Suppressor macrophage (primary cell): ENCODE measurements at places on chromosomes 7 and 10.

DNA sequence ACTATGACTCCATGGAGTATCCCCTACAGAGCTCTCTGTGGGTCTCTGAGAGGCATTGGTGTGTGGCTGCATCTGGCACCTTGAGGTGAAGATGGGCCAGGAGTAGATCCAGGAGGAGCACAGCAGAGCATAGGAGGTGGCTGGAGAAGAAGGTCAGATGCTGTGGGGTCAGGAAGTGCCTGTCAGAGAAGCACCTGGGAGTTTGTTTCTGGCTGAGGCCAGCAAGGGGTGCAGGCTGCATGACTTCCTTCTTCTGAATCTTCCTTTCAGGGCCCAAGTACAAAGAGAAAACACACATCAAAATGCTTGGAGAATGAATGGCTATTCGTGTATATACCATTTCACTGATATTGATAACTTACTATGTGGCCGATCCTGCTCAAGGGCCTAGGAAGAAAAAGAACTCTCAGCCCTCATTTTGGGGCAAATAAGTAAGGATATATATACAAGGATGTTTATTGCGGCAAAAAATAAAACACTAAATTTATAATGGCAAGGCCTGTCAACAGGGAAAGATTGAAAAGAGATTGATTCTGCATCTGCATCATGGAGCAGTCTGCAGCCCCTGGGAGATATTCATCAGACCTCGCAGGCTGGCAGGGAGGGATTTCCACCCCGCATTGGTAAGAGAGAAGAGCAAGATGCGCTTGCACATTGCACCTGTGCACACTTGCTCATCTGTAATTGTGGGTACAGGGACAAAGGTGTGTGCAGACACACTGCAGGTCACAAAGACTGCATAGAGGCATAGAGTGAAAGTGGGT lies 39.2 kb downstream of the PTPRE start:
- DNase-seq = no peak

DNA sequence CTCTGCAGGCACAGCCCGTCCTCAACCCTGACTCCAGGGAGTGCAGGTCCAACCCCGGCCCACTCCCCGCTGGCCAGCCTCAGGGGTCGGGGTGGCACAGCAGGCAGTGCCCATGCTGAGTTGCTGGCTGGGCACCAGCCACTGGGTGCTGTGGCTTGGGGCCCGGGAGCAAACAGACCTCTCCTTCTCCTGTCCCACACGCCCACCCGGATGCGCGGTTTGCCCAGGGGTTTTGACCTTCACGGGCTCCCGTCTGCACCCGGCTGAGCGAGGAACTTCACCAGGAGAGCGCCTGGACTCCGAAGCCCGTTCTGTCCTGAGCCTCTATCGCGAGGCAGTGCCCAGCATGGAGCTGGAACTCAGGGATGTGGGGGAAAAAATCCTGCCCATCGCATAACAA lies 2.6 kb upstream of the GRIFIN start:
- DNase-seq = no peak

GRCh38 chr7:157077021-157077420 lies 61.7 kb upstream of the UBE3C start:
- DNase-seq = no peak

GRCh38 chr7:29486191-29486700 lies 77.4 kb upstream of the PRR15 start:
- DNase-seq = no peak

- no peak for DNase-seq
Observed at GRCh38 chr7:117296066-117296465, 26.8 kb downstream of the WNT2 start.

DNA sequence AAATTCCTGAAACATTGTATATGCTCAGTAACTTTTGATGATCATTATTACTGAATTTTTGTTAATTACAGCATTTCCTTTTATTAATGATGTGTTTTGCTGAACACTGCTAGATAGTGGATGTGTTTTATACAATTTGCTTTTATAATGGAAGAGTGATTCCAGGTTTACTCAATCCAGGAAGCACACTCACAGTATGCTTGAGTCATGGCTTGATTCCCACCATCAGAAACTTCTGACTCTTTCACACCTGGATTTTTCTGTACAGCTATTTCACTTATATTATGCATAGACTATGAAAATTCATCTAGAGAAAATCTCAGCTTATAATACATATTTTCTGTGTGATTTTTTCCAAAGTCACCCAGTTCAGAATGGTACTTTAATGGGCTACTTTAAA lies 1040.9 kb downstream of the GRM8 start:
- DNase-seq = no peak

- DNase-seq = no peak
Observed at GRCh38 chr7:132024290-132024689, 467.9 kb upstream of the PODXL start.

- peak; percentile 6 for DNase-seq
Observed at GRCh38 chr10:91521439-91521838, 111.3 kb downstream of the HECTD2 start.

GRCh38 chr10:124245806-124246440 lies 152.5 kb upstream of the CHST15 start:
- no peak for DNase-seq

- DNase-seq = peak; percentile 18
Observed at GRCh38 chr7:134593530-134594392, 44.9 kb downstream of the AKR1B15 start.

GRCh38 chr7:23422909-23423308 lies 47.4 kb downstream of the IGF2BP3 start:
- no peak for DNase-seq

- DNase-seq = no peak
Observed at GRCh38 chr7:77382532-77382931, 33.6 kb downstream of the GSAP start.

GRCh38 chr7:157361537-157361936 lies 24.7 kb downstream of the DNAJB6 start:
- no peak for DNase-seq

DNA sequence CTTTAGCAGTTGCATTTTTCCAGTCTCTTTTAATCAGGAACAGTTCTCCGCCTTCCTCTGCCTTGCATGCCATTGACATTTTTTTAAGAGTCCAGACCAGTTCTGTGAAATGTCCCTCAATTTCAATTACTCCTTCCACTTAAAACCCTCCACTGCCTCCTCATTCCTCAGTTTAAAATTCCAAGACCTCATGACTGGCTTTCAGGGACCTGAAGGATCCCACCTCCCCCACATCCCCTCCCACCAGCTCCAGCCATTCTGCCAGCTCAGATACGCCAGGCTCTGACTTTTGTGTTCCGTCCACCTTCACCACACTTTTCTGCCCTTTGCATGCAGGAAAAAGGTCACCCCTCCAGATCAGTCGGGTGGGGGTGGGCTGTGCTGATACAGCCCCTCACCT lies 8.7 kb downstream of the TNRC18 start:
- DNase-seq = no peak

DNA sequence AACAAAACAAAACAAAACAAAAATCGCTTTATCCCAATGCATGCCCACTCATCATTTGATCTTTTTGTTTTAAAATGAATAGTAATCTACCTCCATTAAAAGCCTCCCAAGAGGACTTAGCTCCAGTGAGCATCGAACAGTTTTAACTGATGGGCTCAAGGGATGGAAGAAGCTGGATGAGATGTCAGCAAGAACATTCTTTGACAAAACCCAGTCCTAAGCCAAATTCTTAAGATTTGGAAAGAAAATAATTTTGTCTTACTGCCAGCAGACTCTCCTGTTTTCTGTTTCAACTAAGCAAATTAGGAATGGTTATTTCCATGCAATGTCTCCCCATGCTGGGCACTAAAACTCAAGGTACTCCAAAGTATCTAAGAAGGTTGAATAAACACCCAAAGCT lies 127.3 kb downstream of the RNLS start:
- DNase-seq = no peak

- DNase-seq = no peak
Observed at GRCh38 chr10:54869022-54869421, 68.0 kb upstream of the PCDH15 start.

DNA sequence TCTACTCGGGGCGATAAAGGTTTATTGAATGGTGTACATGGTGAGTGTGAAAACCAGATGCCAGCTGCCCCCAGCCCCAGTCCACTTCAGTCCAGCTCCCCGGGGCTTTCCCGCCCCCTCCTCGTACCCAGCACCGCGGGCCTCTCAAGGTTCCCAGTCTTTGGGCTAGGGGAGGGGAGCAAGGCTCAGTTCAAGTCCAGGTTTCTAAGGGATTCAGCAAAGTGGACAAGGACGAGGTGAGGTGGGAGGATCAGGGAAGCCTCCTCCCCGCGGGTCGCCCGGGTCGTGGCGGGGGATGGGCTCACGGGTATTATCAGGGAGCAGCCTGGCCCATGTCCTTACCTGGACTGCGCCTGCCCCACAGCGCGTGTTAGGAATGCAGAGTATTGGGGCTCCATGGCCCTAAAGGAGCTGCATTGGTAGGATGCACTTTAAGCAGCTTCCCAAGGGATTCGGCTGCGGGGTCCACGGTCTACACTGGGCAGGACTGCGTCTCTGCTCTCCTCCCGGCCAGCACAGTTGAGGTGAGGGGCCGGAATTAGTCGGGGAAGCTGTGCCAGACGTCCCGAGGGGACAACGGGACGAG lies 541 bp upstream of the PFKFB3 start:
- no peak for DNase-seq

GRCh38 chr7:147869456-147869855 lies 721.1 kb upstream of the C7orf33 start:
- DNase-seq = peak; percentile 60

DNA sequence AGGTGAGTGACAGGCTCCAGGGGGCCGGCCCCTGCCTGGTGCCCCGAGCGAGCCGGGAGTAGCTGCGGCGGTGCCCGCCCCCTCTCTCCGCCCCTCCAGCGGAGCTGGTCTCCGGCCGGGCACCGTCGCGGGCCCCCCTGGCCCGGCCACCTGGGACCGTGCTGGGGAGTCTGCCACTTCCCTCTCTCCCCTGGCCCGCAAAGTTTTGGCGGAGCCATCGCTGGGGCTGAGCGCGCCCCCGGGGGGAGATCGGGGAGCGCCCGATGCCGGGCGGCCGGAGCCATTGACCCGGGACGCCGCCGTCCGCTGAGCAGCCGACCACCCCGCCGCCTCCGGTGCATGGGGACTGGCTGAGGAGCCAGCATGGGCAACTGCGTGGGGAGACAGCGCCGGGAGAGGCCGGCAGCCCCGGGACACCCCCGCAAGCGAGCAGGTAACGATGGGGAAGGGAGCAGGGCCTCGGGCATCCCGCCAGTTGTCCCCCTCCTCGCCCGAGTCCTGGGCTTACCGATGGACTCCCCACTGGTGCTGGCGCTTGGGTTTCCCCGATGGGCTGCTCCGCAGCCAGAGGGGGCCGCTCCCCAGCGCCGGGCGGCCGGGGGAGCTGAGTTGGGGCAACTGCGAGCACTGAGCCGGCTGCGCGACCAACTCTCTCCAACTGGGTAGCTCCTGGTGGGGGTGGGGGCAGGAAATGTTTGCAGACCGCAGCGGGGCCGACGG lies at the start of gene UBTD1:
UBTD1 (plus strand) TSS at position 84 of the 720 bp plus-strand sequence; CDS start at position 364, 280 bp downstream.
- DNase-seq = no peak

DNA sequence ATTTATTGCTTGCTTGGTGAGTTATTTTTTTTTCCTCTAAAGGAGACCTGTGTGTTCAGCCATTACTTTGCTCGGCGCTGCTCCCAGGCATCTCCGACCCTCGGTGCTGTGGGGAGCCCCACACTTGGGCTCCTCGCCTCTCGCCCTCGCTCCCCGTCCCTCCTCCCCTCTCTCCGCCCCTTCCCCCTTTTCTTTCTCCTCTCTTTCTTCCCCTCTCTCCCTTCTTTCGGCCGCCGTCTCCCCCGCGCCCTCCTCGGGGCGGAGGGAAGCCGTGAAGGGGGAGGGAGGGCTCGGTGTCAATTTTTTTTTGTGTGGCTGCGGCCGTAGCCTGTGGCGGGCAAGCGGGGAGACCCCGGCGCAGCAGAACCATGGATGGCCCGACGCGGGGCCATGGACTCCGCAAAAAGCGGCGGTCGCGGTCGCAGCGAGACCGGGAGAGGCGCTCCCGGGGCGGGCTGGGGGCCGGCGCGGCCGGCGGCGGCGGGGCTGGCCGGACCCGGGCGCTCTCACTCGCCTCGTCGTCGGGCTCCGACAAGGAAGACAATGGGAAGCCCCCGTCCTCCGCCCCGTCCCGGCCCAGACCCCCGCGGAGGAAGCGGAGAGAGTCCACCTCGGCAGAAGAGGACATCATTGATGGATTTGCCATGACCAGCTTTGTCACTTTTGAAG lies 1.1 kb downstream of the AUTS2 start:
- DNase-seq = peak; percentile 42

- DNase-seq = no peak
Observed at GRCh38 chr10:131646551-131647525, 254.0 kb upstream of the PPP2R2D start.

GRCh38 chr10:103800789-103801540 lies 54.4 kb downstream of the SH3PXD2A start:
- DNase-seq = no peak

GRCh38 chr7:28145931-28146330 lies 34.7 kb downstream of the JAZF1 start:
- DNase-seq = no peak

DNA sequence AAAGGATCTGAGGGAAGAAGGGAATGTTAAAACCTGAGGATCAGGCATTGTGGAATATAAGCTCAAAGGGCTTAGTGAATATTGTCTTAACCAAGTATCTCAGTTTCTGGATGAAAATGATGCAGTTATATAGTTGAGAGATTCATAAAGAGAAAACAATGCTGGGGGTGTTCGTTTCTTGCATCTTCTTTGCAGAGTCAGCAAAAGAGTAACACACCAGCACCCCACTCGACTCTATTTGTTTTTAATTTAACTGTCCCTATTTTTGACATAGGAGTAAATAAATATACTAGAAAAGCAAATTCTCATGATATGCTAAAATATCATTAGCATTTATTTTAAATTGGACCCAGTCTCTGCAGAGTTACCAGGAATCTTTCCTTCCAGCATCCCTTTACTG lies 7.6 kb upstream of the OIT3 start:
- no peak for DNase-seq

DNA sequence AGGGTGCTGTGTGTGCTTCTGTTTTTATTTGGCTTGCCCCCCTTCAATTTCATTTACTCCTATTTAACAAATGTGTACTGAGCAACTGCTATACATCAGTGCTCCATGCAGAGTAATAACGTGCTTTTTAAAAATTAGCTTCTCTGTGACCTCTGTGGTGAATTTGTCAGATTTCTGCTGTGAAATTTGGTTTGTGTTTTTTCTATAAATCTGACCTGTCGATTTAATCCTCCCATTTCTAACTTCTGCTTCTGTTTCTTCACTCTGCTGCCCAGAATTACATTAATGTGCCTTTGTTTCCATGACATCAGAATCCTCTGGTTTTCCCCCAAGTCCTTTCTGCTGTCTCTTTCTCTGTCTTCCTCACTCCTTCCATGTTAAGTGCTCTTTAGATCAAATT lies 123.8 kb upstream of the CACNA2D1 start:
- peak; percentile 4 for DNase-seq

GRCh38 chr7:6317797-6318438 lies 45.5 kb upstream of the CYTH3 start:
- DNase-seq = peak; percentile 57

- no peak for DNase-seq
Observed at GRCh38 chr10:32125023-32125422, 68.8 kb upstream of the KIF5B start.

GRCh38 chr10:88765816-88766215 lies 6.0 kb downstream of the LIPN start:
- DNase-seq = no peak
